ENCODE measurements at places on chromosomes 12 and 14.

DNA sequence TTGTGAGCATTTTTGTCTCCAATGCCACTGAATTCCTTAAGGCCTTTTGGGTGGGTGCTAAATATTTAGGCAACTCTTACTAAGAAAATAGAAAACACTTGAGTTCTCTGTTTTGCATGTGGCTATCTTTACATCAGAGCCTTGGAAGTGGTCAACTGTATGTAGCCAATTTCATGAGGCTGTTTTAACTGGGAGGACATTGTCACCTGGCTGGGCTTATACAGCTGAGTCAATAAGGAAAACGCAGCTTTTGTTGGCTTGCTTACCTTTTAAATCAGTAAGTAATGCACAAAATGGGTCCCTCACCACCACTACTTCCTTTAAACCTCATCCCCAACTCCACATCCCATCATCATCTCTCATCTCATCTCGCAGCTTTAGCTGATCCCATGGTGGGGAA lies 194.3 kb downstream of the RGS6 start:
- DNase-seq, result no peak

DNA sequence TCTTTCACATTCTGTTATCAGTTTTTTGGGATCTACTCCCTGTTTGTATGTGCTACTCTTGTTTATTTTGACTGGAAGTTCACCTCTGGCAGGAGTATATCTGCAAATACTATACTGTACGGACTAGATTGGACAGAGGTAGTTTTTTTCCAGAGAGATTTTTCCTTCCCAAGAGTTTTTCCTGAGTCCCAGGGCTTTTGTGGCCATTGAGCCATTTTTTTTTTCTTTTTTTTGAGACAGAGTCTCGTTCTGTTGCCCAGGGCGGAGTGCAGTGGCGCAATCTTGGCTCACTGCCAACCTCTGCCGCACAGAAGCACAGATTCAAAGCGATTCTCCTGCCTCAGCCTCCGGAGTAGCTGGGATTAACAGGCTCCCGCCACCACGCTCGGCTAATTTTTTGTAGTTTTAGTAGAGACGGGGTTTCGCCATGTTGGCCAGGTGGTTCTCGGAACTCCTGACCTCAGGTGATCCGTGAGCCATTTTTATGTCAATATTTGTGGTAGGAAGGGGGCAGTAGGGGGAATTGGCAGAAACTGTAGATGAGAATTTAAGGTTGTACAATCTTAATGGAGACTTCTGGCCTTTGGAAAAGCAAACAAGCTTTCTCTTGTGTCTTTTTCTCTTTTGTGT lies 19.4 kb downstream of the KTN1 start:
- DNase-seq, result no peak

DNA sequence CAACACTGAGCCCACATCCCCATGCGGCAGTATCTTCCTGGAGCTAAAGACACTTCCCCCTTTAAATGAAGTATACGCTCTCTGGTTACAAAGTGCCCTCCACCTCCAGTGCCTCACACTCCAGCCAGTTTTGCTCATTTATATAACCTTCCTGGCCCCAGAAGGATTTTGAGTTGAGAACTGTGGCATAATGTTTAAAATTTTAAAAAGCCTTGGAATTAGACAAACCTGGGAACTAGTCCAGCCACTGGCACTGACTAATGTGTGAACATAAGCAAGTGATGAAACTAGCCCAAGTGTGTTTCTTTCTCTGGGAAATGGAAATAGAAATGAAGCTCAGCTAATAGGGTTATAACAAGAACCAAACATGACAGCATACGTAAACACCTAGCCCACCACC lies 723.7 kb upstream of the USP15 start:
- no peak for DNase-seq

DNA sequence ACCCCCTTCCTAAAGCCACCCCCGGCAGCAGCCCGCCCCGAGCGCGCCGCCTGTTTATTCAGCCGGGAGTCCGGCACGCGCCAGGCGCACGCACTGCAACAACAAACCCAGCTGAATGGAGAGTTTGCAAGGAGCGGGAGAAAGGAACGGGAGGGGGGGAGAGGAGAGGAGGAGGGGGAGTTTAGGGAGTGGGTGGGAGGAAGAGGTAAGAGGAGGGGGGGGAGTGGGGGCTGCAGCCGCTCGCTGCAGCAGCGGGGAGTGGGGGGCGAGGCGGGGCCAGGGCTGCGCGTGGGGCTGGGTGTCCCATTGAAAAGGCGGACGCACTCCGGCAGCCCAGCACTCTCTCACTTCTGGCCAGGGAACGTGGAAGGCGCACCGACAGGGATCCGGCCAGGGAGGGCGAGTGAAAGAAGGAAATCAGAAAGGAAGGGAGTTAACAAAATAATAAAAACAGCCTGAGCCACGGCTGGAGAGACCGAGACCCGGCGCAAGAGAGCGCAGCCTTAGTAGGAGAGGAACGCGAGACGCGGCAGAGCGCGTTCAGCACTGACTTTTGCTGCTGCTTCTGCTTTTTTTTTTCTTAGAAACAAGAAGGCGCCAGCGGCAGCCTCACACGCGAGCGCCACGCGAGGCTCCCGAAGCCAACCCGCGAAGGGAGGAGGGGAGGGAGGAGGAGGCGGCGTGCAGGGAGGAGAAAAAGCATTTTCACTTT lies at the start of gene ASCL1:
ASCL1 (plus strand) TSS at position 336 of the 712 bp plus-strand sequence. CDS start 571 bp downstream, outside the sequence.
- DNase-seq, result peak; percentile 20

DNA sequence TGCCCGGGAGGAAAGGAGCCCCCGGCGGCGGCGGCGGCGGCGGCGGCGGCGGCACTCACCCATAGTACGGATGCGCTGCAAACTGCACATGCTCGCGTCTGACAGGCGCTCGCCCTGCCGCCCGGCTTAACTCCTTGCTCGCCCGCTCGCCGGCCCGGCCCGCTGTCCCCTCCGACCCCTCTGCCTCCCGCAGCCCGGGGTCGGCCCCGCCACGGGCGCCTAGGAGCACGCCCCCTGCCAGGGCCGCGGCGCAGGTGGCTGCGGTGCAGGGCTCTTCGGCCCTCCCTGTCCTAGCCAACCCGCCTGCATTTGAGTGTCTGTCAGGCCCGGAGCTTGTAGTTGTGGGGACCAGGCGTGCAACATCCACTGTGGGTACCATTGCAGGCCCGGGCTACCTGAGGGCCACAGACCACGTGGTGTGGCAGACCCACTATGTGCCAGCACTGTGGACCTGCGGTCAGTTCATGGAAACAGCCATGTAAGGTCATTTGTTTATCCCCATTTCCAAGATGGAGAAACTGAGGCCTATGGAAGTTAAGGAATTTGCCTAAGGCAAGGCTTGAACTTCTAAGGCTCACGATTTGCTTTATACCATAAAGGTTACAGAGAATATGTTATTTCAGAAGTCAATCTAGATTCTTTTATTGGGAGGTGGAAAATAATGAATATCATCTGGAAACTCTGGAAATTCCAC lies 17.6 kb upstream of the PLEKHH1 start:
- DNase-seq, result no peak

- peak; percentile 81 for DNase-seq
These were observed 345.0 kb downstream of the CCDC91 start for GRCh38 chr12:28535216-28535615.

DNA sequence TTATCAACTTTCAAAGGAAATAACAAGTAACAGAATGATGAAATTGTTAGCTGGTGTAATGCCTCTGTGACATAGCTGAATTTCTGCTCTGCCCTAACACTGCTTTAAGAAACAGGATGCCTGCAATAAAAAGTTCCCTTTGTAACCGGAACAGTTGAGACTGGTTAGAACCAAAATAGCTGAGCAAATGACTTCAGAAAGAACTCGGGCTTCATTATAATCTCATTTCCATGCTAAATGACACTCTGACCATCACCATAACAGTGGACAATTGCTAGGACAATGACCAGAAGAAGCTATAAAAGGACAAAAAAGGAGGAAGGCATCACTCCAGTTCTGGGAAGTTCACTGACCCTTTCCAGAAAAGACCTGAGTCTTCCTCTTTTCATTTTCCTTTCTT lies 23.5 kb upstream of the PYGL start:
- no peak for DNase-seq
